DMS53 (cell line): ENCODE measurements at places on chromosomes 6 and 20.

DNA sequence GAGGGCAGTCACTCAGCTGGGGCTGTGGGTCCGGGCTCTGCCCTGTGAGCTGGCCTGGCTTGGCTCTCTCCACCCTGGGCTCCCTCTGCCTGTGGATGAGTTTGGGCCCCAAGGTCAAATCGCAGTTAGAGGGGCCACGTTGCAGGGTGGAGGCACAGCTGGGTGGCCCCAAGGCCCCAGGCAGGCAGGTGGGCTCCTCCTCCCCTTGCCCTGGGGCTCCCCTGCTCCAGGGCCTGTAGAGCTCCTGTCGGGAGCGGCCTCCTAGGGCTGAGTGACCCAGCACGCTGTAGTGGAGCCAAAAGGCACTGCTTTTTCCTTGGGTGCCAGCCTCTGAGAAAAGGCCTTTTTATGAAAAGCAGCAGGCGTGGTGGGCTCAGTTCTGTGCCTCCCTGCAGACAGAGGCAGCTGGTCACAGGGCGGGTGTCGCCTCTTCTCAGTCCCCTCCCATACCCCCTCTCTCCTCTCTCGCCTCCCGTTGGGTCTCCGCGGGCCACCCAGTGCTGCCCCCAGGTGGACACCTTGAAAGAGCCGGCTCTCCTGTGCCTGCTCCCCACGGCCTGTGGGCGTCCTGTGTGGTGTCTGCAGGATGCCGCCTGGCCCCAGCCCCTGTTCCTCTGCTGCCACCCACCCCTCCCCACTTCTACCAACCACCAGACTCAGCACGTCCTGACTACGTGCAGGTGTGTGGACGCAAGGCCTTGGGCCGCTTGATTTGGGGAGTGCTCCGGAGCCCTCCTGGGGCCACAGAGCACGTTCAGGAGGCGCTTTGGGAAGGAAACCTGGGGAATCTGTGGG is 13.2 kb downstream of the SS18L1 start:
- peak; percentile 63 for DNase-seq

GRCh38 chr6:25217829-25218228 is 61.3 kb upstream of the CARMIL1 start:
- no peak for DNase-seq

GRCh38 chr6:33746036-33746600 is 587 bp downstream of the IP6K3 start:
- DNase-seq: peak; percentile 84

GRCh38 chr20:52268184-52268749 is 76.7 kb upstream of the ZFP64 start:
- DNase-seq: no peak

GRCh38 chr6:71080133-71080532 is 123.3 kb upstream of the B3GAT2 start:
- DNase-seq: no peak

DNA sequence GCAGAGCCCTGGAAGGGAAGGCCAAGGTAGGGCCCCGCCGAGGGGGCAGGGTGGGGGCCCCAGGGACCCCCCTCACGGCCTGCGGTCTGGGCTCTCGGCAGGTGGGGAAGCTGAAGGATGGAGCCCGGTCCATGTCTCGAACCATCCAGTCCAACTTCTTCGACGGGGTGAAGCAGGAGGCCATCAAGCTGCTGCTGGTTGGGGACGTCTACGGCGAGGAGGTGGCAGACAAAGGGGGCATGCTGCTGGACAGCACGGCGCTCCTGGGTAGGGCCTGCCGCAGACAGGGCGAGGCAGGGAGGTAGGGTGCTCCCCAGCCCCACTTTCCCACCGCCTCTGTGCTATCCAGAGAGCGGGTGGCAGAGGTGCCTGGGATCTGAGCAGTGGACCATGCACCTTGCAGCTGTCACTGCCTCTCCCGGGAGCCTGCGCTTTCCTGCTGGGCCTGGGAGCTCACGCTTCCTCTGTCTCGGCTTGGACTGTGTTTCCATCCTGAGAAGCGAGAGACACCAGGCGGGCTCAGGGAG is 83.1 kb downstream of the SYNJ2 start:
- DNase-seq: no peak

DNA sequence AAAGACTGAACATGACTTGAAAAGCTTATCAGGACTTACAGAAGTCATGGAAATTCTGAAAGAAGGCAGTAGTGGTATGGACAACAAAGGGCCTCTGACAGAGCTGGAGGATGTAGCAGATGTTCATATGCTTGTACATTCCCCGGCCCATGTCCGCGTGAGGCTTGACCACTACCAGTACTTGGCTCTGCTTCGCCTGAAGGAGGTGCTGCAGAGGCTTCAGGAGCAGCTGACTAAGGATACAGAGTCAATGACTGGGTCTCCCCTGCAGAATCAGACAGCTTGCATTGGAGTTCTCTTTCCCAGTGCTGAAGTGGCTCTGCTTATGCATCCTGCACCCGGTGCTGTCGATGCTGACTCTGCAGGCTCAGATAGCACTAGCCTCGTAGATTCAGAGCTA is 29.2 kb downstream of the TAF11 start:
- peak; percentile 3 for DNase-seq

DNA sequence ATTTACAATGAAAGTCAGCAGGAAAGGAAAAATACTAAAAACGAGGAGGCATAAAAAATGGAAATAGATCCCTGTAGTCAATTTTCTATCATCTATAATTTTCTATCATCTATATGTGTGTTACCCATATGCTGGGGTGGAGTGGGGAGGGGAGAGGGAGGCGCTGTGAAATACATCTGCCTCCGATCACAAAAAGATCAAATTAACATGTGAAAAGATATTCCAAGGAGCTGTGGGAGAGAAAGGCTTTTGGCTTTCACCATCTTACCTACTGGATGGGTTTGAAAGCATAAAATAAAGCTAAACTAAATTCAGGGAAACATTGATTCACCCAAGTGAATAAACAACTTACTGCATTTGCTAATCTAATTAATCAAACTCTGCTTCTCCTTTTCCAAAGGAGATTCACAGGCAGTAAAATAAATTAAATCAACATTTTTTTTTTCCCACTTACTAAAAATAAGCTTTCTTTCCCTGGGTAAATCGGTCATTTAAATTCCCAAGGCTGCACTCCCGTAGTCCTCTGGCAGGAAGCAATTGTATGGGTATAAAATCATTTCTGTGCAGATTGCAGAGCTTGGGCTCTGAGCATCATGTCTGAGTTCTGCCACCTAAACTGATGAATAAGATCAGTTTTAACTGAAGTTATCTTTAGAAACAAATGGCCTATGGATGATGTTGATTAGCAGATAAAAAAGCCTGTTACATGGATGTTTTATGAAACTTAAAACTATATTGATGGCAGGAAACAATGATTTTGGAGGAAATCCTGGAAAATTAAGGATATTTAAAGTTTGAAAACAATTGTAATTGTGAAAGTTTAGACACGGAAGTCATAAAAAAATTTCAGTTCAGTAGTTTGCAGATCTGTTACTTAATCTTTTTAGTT is 147.9 kb downstream of the SOX4 start:
- DNase-seq: peak; percentile 36

DNA sequence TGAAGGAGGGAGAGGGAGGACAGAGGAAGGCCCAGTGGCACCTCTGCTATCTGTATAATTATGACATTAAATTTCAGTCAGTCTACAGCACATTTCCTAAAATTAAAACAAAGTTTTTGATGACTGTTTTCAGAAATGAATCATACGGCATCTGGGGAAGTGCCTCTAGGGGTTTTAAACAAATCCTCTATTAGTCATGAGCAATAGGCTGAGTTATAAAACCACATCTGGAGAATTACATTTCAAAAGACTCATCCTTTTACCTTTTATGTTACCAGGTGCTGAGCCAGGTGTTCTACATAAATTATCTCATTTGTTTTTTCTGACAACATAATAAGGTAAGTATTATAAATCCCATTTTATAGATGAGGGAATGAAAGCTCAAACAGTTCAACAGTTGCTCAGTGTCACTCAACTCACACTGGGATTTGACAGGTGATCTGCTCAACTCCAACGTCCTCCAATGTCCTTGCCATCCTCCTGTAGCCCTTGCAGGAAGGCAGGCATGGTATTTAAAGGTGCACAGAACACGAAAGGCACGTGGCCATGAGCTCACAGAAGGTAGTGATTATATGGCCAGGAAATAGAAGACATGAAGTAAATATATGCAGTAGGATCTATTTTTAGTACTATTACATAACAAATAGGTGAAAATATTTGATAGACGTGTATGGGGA is 184.2 kb upstream of the MAN1A1 start:
- no peak for DNase-seq

DNA sequence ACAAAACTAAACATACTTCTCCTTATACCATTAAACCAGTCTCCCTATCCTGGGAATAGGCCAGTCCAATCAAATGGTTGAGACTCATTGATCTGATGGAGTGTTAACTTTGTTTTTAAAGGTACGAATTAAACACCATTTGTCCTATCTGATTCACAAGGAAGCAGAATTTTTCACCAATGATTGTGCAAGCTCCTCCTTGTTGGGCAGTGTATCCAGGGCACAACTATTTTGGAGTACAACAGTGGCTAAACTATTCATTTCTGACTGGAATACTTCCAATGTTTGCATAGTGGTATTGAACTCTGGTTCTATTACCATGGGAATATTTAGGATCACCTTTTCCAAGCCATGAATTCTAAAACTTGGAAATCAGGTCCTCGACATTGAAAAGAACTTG is 5.4 kb upstream of the PPP1R3G start:
- no peak for DNase-seq

DNA sequence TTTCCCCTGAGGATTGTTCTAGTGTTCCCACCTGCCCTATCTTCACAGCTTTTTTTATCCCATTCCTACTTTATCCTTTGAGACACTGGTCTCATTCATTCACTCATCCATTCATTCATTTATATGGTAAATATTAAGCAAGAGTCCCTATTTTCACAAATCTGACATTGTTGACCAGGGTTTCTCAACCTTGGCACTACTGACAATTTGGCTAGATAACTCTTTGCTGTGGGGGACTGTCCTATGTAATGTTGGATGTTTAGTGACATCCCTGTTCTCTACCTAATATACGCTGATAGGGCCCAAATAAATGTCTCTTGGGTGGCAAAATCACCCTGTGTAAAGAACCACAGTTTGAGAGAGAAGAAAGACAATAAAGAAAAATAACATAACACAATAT is 345.0 kb downstream of the GRIK2 start:
- no peak for DNase-seq

GRCh38 chr20:18255526-18255925 is 32.8 kb upstream of the ZNF133 start:
- DNase-seq: no peak

DNA sequence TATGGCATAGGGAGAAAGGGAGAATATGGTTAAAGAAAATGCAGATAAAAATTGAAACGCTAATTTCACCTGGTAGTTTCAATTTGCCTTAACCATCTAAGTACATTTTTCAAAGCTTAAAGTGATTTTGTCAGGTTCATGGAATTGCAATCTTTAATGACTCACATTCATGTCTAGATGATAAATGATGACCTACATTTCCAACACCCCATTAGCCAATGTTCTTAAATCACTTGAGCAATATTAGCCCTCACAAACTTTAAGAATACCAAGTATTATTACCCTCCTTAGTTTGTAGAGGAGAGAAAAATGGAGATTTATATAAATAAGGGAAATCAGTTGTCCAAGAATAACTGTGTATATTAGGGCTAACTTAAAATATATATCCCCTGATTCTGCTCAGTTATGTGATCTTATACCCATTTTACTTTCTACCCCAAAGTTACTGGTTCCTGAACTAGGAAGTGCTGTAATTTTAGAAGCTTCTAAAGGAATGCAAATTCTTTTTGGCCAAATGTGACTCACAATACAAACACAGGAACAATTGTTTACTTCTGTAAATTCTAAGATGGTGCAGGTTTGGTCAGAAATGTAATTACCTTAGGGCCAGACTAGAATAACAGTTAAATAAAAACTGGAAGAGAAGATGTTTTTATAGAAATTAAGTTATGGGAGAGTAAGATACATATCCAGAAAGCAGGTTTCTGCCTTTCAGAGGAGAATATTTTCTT is 34.5 kb downstream of the TPBG start:
- DNase-seq: peak; percentile 9
